ENCODE measurements at places on chromosomes 1 and 21.

- no peak for DNase-seq
Observed at GRCh38 chr21:45109831-45110492, 35.6 kb downstream of the ADARB1 start.

DNA sequence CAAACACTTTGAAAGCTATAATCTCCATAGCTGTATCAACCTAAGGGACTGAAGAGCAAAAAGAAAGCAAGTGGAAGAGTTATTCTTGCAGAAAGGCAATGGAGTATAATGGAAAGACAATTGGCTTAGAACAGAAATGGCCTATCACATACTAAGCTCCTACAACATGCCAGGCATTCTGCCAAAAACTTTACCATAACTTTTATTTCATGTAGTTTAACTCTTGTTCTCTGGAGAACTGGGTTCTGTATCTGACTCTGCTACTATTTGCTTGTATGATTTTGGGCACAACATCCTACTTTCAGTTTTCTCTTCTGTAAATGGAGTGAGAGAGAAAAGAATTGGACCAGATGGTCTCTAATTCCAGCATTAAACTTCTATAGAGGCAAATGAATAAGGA is 449.1 kb downstream of the GPATCH2 start:
- DNase-seq, result no peak

DNA sequence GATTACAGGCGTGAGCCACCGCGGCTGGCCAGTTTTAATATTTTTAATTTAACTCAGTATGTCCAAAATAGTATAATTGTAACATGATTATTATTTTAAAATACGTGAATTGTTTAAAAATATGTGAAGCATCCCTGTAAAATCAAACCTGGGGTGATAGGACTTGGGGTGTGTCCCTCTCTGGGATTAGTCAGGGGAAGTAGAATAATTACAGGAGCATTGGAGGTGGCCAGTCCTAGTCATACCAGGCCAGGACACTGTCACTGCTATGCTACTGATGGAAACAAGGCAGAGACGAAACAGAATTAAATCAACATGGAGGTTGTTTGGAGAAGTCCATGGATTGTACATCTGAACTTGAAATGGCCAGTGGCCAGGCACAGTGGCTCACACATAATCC is 16.8 kb downstream of the SZRD1 start:
- DNase-seq, result no peak

DNA sequence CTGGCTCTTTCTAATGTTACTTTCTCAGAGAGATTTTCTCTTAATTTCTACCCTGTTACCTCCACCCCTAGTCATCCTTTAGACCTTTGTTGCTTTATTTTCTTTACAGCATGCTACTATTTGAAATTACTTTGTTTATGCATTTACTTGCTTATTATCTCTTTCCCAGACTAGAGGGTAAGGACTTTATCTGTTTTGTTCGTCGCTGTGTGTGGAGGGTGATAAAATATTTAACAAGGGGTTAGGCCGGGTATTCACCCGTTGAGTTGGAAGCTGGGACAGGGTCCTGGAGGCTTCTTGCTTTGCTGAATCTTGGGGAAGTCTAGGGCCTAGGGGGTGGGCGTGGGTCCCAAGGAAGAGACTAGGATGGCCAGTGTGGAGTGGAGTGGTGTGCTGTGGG is 43.6 kb downstream of the CDC14A start:
- DNase-seq, result no peak

DNA sequence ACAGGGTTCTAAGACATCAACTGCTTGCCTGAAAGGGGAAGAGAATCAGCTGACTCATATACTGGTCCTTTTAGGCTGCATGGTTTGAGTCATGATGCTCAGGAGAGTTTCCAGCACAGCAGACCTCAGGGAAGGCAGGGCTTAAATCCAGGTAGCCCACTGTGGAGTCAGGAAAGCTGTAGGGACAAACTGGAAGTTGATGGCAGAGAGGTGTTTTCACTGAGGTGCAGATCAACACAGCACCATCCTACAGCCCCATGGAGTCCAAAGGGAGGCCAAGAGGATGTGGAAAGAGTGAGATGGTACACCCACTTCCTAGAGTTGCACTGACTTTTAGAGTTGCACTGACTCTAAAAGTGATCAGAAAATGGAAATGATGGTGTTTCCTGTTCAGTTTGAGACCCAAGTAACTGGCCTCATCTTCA is 252.4 kb upstream of the DUSP10 start:
- DNase-seq, result no peak

- no peak for DNase-seq
Observed at GRCh38 chr1:83625646-83626045, 373.3 kb downstream of the TTLL7 start.

Measured in T-helper 2 cell (primary cell).